Fibroblast of gingiva (primary cell): ENCODE measurements at places on chromosomes 11 and 22.

- no peak for DNase-seq
These were observed 788.0 kb downstream of the BRD1 start for GRCh38 chr22:49039625-49040024.

- DNase-seq = no peak
These were observed 7.8 kb downstream of the PRDM11 start for GRCh38 chr11:45154276-45154675.

DNA sequence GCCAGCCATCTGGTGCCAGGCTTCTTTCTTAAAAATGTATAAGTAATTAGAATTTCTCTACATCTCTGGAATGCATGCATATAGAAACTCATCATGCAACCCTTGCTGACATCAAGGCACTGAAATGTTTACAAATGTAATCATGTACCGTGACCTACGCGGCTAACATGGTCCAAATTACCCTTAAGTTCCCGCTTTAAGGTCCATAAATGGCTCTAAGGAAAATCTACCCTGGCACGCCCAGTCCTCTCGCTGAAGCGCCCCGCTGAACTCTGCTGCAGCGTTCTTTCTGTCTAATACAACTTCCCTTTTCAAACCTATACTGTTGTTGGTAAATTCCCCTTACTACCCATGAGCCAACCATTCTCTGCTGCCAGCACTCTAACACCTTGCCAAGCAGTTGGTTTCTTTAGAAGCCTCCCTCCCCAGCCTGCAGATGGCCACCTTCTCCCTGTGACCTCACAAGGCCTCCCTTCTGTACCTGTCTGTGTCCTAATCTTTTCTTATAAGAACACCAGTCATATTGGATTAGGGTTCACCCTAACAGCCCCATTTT is 13.5 kb upstream of the HMOX1 start:
- DNase-seq = no peak

DNA sequence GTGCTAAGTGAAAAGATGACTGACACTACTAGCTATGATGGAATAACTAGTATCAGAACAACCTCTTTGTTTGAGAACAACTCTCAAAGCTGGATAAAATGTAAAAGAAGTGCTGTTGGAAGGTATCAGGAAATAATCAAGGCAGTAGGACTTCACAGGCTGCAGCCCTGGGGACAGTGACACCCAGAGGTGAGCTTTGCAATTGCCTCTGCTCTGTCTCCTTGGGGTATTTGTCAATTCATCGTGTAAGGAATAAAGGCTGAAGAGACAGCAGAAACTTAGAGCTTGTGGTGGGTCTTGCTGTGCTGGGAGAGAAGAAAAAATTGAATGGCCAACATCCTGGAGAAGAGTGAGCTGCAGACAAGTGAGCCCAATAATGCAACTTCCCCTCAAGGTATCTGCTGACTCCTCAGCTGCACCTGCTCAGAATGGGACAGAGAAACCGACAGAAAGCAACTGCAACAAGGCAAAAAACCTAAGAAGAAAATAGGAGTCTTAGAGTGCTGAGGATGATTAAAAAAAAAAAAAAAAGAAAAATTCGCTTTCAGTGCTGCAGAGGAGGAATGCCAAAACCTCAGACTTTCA is 141.1 kb downstream of the RCN1 start:
- no peak for DNase-seq

GRCh38 chr11:128835741-128836430 is 31.2 kb downstream of the KCNJ1 start:
- no peak for DNase-seq

DNA sequence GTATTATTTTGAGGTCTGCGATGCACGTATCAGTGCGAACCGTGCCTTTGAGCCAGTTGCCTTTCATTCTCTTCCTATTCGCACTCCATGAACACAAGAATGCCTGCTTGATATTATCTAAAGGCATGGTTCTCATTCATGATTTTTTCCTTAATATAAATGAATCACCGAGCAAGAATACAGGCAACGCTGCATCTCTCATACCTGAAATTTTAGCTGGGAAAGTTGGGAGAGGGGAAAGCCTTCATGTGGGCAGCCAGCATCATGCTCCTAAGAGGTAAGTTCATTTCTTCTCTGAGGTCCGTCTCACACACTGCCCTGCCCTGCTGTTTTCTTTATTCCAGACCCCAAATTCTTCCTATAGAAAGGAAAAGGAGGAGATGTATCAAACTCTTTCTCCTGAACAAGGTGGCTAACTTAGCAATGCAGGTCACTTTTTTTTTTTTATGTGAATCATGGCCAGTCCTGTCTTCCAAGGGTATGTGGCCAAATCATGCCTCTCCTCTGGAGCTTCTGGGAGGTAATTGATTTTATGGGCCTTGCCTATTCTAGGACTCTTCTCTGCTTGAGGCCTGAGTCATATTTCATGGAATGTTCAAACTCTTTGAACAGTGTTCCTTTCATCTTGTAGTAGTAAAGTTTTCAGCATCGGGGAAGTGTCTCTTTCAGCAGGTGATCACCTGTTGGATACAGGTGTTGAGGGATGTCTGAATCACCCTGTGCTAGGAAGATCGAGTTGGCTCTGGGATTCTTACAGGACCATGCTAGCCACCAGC is 3.2 kb downstream of the GLB1L2 start:
- DNase-seq = no peak

DNA sequence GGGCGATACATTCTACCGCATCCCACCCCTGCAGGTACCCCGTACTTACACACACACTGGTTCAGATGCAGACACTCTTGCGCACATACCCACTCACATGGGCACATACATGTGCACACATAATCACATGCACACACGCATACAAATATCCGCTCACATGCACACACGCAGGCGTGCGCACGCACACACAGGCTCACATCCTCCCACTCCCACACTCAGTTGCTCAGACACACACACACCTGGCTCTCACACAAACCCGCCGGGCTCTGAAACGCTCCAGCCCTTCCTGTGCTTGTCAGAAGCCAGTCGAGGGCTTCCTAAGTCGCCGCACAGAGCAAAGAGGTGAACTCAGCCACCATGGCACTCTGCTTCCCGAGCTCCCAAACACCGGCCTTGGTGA is 164.5 kb downstream of the CRYBB2 start:
- no peak for DNase-seq

GRCh38 chr11:2930704-2931419 is 1.6 kb upstream of the PHLDA2 start:
- no peak for DNase-seq

DNA sequence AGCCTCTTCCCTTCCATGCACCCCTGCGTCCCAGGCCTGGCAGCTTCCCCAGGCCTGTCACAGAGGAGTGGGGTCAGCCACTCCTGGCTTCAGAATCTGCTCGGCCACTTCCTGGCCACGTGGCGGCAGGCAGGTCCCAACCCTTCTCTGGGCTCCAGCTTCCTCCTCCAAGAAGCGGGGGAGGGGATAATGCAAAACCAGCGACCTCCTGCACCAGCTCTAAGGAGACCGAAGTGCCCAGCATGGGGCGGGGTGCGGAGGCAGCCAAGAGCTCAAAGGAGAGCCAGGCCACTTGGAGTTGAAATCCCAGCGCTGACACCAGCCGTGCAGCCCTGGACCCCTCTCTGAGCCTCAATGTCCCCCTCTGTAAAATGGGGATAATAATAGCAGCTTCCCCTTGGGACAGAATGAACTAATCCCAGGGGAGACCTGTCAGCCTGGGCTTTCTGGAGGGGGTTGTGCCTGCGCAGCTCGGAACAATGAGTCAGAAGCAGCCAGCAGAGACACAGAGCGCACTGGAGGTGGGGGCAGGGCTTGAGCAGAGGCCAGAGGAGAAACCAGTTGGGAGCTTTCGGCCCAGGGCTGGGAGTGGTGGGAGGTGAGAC is 22.8 kb upstream of the PICK1 start:
- DNase-seq = peak; percentile 80

GRCh38 chr22:23501261-23501619 is 78.8 kb downstream of the IGLL1 start:
- DNase-seq = no peak

GRCh38 chr11:64268025-64268892 is 16.2 kb downstream of the BAD start:
- peak; percentile 48 for DNase-seq

GRCh38 chr11:32827276-32827675 is 2.5 kb upstream of the PRRG4 start:
- no peak for DNase-seq

DNA sequence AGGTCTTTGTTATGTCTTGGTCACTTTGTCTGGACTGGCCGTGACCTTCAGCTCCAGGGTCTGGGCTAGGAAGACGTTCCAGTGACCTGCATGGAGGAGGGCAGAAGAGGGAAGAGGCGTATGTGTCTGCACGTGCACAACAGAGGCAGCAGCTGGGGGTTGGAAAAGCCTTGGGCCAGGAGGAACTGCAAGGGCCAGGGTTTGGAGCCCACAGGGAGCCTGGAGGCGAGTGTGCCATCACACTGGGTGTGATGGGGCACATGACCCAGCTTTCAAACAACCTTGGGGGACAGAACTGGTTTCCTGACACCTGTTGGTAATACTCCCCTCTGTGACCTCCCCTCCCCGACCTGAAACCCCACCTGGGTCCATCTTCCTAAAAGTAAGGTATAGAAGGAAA is 34.7 kb downstream of the CHRDL2 start:
- no peak for DNase-seq

- no peak for DNase-seq
These were observed 28.1 kb downstream of the IGSF9B start for GRCh38 chr11:133928628-133929059.

DNA sequence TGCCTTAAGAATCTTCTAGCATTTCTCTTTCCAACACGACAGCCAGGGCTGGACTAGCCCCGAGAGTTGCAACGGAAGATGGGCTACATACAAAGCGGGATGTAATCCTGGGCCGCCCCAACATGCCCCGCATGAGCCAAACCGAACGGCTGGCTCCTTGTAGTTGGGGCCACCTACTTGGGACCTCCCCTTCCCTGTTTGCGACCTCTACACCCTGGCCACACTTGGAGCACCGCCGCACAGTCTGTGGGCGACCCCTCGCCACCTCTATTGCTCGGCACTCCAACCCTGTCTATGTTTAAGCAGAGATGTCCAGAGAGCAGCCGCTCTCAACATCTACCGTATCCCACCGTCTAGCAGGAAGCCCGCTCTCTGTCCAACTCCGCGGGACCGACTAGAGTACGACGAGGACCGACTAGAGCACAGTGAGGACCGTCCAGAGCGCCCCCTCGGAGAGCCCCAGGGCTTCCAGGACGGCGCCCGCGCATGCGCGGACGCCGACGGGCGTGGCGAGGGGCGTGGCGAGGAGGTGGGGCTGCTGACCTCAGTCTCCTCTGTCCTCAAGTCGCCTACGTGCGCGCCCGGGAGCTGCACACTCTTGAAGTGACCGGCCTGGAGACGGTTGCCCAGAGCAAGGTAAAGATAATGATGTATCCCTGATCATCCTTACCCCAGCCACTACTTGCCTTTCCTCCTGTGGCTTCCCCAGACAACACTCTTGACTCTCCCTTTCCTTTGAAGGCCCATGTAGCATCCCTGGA is 32.3 kb downstream of the NEAT1 start:
- peak; percentile 85 for DNase-seq

DNA sequence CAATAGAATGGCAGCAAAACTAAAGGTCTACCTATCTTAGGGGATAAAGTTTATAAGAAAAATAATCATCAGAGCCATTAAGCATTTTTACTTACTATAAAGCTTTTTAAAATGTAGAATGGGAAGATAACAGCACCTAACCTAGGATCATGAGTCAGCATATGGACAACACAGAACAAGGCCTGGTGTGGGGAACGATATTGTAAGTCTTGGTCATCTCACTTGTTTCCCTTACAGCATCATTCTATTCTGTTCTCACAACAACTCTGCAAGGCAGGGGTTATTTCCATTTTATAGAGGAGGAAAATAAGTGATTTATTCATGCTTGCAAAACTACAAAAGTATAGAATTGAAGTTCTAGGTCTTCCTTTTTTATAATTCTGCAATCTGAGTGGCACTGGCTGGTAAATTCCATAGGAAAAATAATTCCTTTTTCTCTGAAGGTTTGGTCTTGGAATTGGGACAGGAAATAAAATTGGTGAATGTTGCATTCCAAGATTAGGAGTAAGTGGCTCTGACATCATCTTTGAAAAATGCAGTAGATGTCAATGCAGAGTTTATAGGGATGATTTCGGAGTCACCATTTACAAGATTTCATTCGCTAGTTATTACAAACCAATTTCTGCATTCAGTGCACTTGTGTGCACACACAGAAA is 423.0 kb downstream of the DYNC2H1 start:
- peak; percentile 51 for DNase-seq

DNA sequence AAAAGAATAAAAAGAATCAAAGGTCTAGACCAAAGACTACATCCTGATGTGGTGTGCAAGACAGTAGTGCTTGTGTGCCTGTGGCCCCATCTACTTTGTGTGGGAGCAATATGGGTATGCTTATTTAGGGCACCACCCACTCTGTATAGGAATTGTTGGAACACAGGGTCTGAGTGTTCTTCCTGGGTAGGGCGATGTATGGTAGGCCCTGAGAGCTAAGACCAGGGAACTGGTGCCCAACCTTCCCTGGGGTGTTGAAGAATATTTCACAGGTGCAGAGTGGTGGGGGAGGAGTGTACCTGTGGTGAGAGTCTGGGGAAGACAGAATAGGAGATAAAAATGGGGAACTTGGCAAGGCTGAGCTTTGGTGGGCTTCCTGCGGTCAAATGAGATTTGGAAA is 41.9 kb downstream of the MICAL2 start:
- DNase-seq = no peak

GRCh38 chr22:48920776-48921241 is 906.9 kb downstream of the BRD1 start:
- DNase-seq = no peak

DNA sequence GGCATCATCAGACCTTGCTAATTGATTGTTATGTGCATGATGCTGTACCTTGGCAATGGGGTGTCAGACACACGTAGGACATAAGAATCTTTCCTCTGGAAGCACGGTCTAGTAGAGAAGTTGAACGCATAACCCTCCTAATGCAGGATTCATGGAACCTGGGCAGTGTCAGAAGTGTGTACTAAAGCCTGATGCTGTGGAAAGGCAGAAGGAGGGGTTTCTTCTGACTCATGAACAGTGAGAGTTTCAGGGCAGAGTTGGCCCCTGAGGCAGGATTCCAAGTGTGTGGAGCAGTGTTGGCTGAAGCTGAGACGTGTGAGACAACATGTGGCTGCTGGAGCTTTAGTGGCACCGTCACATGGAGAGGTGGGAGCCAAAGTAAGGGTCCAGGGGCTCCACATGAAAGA is 3.5 kb downstream of the PANX1 start:
- peak; percentile 79 for DNase-seq

GRCh38 chr11:36097219-36097650 is 153.4 kb downstream of the LDLRAD3 start:
- no peak for DNase-seq

DNA sequence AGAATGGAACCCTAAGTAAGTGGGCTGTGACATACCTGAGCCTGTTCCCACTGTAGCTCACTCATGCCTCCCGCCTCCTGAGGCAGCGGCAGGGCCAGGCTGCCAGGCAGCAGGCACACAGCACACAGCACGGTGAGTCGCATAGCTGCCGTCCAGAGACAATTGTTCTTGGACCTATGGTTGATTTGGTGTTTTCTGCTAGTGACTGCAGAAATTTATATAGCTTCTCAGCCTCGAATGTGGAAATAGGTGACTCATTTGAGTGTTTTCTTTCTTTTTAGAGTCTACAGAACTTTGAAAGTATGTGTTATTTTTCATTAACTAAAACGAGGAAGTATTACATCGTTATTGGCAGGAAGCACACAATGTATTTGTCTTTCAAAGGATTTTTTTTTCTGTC is at the start of gene MMP7:
TSS of gene MMP7 (minus strand) at position 190 of the 400 bp plus-strand sequence. CDS start at position 143, 47 bp downstream.
- DNase-seq = peak; percentile 59
